Smooth muscle cell of bladder (primary cell): ENCODE measurements at places on chromosomes 5 and 9. TPM values are rescaled to one million over a fixed set of nuclear protein-coding genes. Genes with fewer than 3 reads are reported as not detected.

The PCDHA10 gene
- 0.14 and 0.28 TPM in 2 replicates for total RNA-seq

The TEK gene
- 3.0 and 19.2 TPM in 2 replicates for total RNA-seq

The LHX3 gene
- not detected in 2 replicates for total RNA-seq

The CFAP77 gene
- 0.14 TPM in 1 of 2 replicates, not detected in the other for total RNA-seq

The OGN gene
- 0.57 and 0.65 TPM in 2 replicates for total RNA-seq

The HINT1 gene
- 167 and 213 TPM in 2 replicates for total RNA-seq

The DIRAS2 gene
- total RNA-seq = 6.7 and 10.1 TPM in 2 replicates

The SIL1 gene
- total RNA-seq = 113 and 143 TPM in 2 replicates

The DND1 gene
- 0.14 TPM in 1 of 2 replicates, not detected in the other for total RNA-seq

The TMEM167A gene
- 56.9 and 68.4 TPM in 2 replicates for total RNA-seq

The SPATA31C1 gene
- total RNA-seq = not detected in 2 replicates

The COL23A1 gene
- total RNA-seq = under 0.01 TPM in 1 of 2 replicates, not detected in the other

The TMEM215 gene
- total RNA-seq = not detected in 2 replicates

The GPR21 gene
- total RNA-seq = 0.83 and 1.1 TPM in 2 replicates

The STKLD1 gene
- 0.55 and 0.57 TPM in 2 replicates for total RNA-seq

The GALT gene
- total RNA-seq = 24.3 and 29.8 TPM in 2 replicates

The PCAT7 gene
- total RNA-seq = not detected in 2 replicates

The NTRK2 gene
- total RNA-seq = 0.09 TPM in 1 of 2 replicates, not detected in the other

The CD180 gene
- total RNA-seq = 0.14 TPM in 1 of 2 replicates, not detected in the other

The PRPF4 gene
- 24.3 and 27.1 TPM in 2 replicates for total RNA-seq

The DAPK1 gene
- 23.8 and 30.0 TPM in 2 replicates for total RNA-seq

The TRAPPC13 gene
- total RNA-seq = 23.9 and 26.3 TPM in 2 replicates

The MUSK gene
- 0.74 and 5.5 TPM in 2 replicates for total RNA-seq

The CDC14B gene
- total RNA-seq = 22.8 and 33.7 TPM in 2 replicates

The CNTFR gene
- total RNA-seq = under 0.01 TPM in 1 of 2 replicates, not detected in the other

The IL3 gene
- total RNA-seq = not detected in 2 replicates

The CDH9 gene
- total RNA-seq = 0.18 TPM in 1 of 2 replicates, not detected in the other

The NR2F1 gene
- total RNA-seq = 49.5 and 55.8 TPM in 2 replicates

The KCNMB1 gene
- under 0.01 TPM in 1 of 2 replicates, not detected in the other for total RNA-seq

The ACTBL2 gene
- 1.1 and 3.0 TPM in 2 replicates for total RNA-seq

The EFNA5 gene
- 0.14 and 1.3 TPM in 2 replicates for total RNA-seq

The PCYOX1L gene
- 6.5 and 9.1 TPM in 2 replicates for total RNA-seq

The ZNG1A gene
- 23.3 and 29.9 TPM in 2 replicates for total RNA-seq

The PCDHA2 gene
- total RNA-seq = under 0.01 and 0.09 TPM in 2 replicates

The GADD45G gene
- 1.00 and 1.5 TPM in 2 replicates for total RNA-seq

The ARL14EPL gene
- 0.18 TPM in 1 of 2 replicates, not detected in the other for total RNA-seq

The NOXA1 gene
- 0.46 and 0.57 TPM in 2 replicates for total RNA-seq

The BRD8 gene
- 28.0 and 28.4 TPM in 2 replicates for total RNA-seq

The SEC16A gene
- 12.7 and 18.7 TPM in 2 replicates for total RNA-seq

The NDOR1 gene
- 2.3 and 2.9 TPM in 2 replicates for total RNA-seq

The NMUR2 gene
- total RNA-seq = not detected in 2 replicates

The WDR31 gene
- total RNA-seq = 1.8 and 3.4 TPM in 2 replicates

The GABRA6 gene
- total RNA-seq = not detected in 2 replicates

The LCN9 gene
- total RNA-seq = not detected in 2 replicates

The IFNA2 gene
- total RNA-seq = not detected in 2 replicates

The RALGDS gene
- total RNA-seq = 16.5 and 25.2 TPM in 2 replicates

The DMGDH gene
- 2.3 and 2.7 TPM in 2 replicates for total RNA-seq
